Posterior vena cava (tissue), 2 donors: ENCODE measurements at places on chromosomes 1 and 21.

DNA sequence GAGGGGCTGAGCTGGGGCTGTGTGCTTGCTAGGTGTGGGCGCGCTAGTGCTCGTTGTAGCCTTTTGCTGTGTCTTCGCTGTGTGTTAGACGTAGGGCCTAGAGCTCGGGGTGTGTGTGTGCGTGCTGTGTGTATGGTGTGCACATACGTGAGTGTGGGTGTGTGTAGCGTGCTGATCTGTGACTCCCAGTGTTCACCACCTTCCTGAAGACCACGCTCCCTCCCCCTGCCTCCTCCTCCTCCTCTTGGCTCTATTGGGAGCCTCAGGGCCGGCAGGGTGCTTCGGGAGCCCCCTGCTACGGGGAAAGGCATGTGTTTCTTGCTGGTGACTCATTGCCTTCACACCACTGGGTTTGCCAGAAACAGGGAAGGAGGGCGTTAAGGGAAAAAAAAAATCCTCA is 9.4 kb upstream of the KCNC4 start:
- no peak for DNase-seq

DNA sequence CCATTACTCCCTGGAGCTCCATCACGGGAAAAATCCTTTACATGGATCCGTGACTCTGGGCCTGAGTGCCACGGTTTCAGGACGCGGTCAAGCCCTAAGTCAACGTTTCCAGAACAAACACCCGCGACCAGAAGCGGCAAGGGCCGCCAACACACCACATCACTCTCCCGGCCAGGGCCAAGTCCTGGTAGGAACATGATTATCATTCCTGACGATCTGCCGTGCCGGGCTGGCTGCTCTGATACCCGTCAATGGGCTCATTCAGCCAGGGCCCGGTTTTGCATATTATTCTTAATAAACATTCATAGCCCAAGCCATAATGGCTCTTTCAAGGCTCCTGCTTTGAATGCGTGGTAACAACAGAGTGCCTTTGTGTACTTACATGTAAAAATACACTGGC is 44.6 kb upstream of the SIM2 start:
- no peak for DNase-seq

GRCh38 chr1:205229399-205229871 is 1.7 kb downstream of the TMCC2 start:
- DNase-seq: no peak

DNA sequence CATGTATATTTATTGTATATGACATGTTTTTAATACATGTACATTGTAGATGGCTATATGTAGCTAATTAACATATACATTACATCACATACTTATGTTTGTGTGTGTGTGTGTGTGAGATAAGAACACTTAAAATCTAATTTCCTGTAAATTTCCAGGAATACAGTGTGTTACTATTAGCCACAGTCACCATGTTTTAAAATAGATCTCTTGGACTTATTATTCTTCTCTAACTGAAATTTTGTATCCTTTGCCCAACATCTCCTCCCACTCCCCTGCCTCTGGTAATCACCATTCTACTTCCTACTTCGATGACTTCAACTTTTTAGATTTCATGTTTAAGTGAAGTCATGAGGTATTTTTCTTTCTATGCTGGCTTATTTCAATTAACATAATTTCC is 64.8 kb downstream of the FCRL5 start:
- no peak for DNase-seq

GRCh38 chr1:230231774-230232145 is 164.7 kb downstream of the GALNT2 start:
- DNase-seq: peak; percentile 88

DNA sequence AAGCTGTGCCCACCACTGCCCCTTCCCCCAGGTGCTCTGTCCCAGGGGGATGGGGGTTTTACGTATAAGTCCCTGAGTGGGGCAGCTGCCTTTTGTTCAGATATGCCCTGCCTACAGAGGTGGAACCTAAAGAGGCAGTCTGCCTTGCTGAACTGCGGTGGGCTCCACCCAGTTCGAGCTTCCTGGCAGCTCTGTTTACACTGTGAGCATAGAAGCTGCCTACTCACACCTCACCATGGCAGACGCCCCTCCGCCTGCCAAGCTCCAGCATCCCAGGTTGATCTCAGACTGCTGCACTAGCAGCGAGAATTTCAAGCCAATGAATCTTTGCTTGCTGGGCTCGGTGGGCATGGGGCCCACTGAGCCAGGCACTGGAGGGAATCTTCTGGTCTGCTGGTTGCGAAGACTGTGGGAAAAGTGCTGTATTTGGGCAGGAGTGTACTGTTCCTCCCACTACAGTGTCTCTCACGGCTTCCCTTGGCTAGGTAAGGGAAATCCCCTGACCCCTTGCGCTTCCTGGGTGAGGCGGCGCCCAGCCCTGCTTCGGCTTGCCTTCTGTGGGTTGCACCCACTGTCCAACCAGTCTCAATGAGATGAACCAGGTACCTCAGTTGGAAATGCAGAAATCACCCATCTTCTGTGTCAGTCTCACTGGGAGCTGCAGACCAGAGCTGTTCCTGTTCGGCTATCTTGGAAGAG is 17.6 kb upstream of the RWDD3 start:
- no peak for DNase-seq

DNA sequence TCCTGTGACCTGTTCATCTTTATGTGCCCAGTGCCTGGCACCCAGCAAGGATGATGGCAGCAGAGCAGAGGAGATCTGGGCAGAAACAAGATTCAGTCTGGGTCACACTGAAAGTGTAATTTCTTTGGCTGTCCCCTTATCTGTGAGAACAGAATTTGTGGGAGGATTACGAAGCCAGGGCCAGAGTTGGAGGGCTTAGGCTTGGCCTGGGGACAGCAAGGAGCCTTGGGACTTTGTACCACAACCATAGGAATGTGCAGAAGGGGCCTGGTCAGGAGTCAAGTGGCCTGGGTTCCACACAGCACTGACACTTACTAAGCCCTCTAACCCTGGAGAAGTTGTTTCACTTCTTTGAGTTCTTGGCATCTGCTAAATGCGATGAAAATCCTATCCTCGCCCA is 12.8 kb downstream of the PMVK start:
- DNase-seq: no peak

DNA sequence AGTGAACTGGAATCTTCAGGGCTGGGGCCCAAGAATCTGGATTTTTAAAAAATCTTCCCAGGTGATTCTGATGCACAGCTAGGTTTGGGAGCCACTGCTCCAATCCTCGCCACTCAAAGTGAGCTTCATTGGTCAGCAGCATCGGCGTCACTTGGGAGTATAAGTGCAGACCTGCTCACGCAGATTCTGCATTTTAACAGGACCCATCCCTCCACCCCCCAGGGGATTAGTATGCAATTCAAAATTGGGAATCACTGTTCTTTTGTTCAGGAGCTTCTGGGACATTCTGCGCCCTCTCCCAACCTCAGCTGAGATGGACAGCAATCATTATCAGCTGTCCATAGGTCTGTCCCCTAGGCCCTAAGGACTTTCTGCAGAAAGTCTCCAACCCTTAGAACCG is 53.5 kb downstream of the LGR6 start:
- DNase-seq: no peak

GRCh38 chr1:54332781-54333585 is 73.2 kb downstream of the SSBP3 start:
- no peak for DNase-seq

DNA sequence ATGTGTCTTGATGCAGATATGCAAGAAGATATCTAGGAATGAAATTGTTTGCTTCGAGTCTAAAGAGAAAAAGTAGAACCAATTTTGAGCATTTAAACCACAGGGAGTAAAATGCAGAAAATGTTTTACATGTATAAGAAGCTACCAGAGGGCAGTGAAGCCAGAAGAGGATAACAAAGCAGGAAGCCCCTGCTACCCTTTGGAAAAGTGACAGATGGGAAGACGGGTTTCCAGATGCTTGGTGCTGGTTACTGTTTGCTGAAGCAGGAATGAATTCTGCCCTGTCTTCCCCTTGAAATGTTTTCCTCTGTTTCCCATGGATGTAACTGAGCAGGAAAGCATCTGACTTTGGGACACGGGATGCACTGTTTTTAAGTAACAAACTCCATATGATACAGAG is 822.2 kb downstream of the MRPL39 start:
- no peak for DNase-seq

GRCh38 chr21:33162436-33162951 is 67.2 kb upstream of the IFNAR2 start:
- DNase-seq: peak; percentile 51

DNA sequence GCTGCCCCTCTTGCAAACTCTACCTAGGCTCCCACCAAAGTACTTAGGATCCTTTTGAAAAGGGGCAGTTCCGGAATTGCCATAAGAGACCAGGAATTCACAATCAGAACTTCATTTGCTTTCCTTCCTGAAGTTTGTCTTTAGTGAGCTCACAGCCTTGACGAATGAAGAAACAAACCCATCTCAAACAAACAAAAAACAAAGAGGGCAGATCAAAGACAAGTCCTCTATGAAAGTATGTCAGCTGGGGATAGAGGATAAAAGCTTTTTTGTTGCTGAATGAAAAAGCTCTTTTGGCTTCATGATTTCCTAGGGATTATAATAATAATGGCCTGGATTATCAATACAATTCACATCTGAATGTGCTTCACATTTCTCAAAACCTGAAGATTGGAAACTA is 357.9 kb upstream of the DUSP10 start:
- no peak for DNase-seq

GRCh38 chr1:78919150-78919549 is 87.4 kb downstream of the ADGRL4 start:
- DNase-seq: no peak

- DNase-seq: no peak
These were observed 957.4 kb upstream of the NCAM2 start for GRCh38 chr21:20040768-20041167.

DNA sequence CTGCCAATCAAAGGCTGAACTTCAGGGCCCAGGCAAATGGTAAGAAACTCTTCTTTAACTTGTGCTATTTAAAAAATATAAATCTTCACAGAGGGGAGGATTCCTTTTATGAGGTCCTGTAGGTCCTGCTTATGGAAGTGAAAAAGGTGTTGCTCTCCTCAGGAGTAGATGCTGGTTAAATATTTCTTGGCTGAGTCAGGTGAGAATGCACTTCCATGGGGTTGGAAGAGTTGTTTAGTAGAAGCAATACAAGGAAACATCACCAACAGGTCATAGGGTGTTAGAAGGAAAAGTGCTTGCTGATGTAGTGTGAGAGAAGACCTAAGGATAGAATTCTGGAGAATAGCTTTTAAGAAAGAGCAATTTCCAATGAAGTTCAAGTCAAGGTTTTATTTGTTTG is 42.2 kb upstream of the ATP1A1 start:
- no peak for DNase-seq

DNA sequence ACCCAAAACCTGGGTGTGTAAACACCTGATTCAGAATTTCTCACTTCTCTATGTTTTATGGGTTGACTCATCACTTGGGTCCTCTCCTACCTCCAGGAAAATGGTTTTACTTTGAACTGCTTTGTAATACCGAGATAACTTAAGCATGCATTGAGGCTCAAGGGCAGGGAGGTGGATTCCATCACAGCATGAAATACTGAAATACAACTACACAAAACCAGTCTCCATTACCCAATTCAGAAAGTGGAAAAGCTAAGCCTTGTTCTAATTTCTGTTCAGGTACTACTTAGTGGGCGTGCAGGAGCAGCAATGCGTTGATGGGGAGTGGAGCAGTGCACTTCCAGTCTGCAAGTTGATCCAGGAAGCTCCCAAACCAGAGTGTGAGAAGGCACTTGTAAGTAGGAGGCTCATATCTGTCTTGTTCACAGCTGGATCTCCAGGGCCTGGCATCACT is 6.1 kb upstream of the C4BPA start:
- no peak for DNase-seq

- DNase-seq: no peak
These were observed 122.4 kb downstream of the TOMM20 start for GRCh38 chr1:235006132-235006721.

- DNase-seq: no peak
These were observed 83.1 kb downstream of the HS2ST1 start for GRCh38 chr1:86997538-86997937.

GRCh38 chr1:33438364-33439160 is 7.7 kb upstream of the PHC2 start:
- no peak for DNase-seq

- no peak for DNase-seq
These were observed 4.1 kb downstream of the CNN3 start for GRCh38 chr1:94922761-94923331.
